ENCODE measurements at places on chromosomes 5 and 9.

DNA sequence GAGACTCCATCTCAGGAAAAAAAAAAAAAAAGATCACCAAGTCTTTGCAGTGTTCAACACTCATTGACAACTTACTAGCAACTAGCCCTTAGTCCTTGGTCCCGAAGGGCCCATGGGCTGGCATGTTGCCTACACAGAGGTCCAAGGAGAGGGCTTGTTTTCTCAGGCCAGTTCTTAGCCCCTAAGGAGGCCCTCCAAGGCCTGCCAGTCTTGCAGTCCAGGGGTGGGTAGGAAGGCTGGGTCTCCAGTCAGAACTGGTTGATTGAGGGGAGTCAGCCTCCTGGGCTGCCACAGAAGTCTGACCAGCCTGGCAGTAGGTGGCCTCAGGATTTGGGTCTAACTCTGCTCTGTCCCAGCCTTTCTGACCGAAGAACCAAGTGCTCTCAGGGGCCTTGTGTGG lies 32.7 kb downstream of the IER5L start:
- DNase-seq = no peak

DNA sequence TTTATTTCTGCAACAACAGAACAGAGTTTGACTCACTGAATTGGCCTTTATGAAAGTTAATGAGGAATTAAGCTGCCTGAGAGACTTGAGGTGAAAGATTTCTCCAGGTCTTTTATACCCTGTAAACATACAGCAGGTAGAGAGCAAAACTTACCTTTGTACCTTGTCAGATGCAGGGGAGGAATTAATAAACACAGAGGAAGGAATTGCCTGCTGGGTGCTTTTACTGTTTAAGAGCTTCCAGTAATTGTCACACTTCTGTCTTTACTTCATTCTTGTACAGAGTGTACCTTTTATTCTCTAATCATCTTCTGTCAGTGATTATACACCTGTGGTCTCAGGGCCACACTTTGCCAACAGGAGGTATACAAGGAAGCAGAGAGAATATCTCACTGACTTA lies 94.0 kb upstream of the GRIN3A start:
- no peak for DNase-seq

DNA sequence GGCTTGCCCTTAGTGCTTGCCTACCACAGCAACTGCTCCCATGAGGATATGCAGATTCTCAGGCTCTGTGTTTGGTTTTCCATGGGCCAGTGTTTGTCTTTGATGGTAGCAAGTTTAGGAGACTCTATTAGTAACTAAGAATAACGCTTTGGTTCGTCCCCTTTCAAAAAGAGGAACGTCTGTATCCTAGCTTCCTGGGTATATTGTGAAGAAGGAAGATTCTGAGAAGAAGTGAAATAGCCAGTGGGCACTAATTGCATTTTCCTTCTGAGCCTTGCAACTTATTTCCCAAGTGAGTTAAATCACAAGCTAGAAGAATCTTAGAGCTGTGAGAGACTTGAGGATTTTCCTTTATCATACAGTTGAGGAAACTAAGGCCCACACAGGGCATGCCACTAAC lies 376.8 kb downstream of the PIK3R1 start:
- DNase-seq = no peak

DNA sequence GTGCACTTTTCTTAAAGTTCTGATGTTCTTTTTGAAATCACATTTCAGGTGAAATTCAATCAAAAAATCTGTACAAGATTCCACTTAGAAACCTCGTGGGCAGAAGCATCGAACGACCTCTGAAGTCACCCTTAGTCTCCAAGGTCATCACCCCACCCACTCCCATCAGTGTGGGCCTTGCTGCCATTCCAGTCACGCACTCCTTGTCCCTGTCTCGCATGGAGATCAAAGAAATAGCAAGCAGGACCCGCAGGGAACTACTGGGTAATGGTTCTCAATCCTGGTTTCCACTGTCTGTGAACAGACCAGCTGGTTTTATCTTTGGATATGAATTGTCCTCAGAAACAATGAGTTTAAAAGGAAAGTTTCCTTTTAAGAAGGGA lies 8.1 kb upstream of the SLC2A8 start:
- no peak for DNase-seq

- DNase-seq = no peak
These were observed 67.2 kb downstream of the KCTD16 start for GRCh38 chr5:144237851-144238250.

Data from fibroblast of skin of abdomen (primary cell).